A549 treated with Hydrocortisone at 1 μM for 4 hours (cell line): ENCODE measurements at places on chromosomes 11 and 22. TPM values are rescaled to one million over a fixed set of nuclear protein-coding genes. Genes with fewer than 3 reads are reported as not detected.

MRGPRF gene
- 0.06 to 0.10 TPM in 2 of 5 replicates, not detected in the others for total RNA-seq

DUSP18 gene
- total RNA-seq = 3.9 to 5.9 TPM (median 5.5 TPM) in 5 replicates

MED19 gene
- total RNA-seq = 24.9 to 35.2 TPM (median 29.8 TPM) in 5 replicates

GPHA2 gene
- not detected in 5 replicates for total RNA-seq

MUC6 gene
- not detected in 5 replicates for total RNA-seq

PRCP gene
- 47.2 to 59.4 TPM (median 49.3 TPM) in 5 replicates for total RNA-seq

FAM227A gene
- 0.63 to 1.0 TPM (median 0.97 TPM) in 5 replicates for total RNA-seq

IL10RA gene
- total RNA-seq = 0.05 to 0.13 TPM (median 0.10 TPM) in 4 of 5 replicates, not detected in the other

INPP5J gene
- 0.33 to 0.70 TPM (median 0.54 TPM) in 5 replicates for total RNA-seq

IGLL1 gene
- not detected in 5 replicates for total RNA-seq

ACER3 gene
- total RNA-seq = 13.7 to 21.0 TPM (median 17.3 TPM) in 5 replicates

OR51B4 gene
- total RNA-seq = not detected in 5 replicates

CNTF gene
- 0.92 to 1.5 TPM (median 1.3 TPM) in 5 replicates for total RNA-seq

NRGN gene
- total RNA-seq = 6.0 to 13.6 TPM (median 10.2 TPM) in 5 replicates

SLC2A11 gene
- total RNA-seq = 8.4 to 10.4 TPM (median 9.8 TPM) in 5 replicates

GDPD4 gene
- total RNA-seq = not detected in 5 replicates

BARX2 gene
- total RNA-seq = not detected in 5 replicates

RRM1 gene
- 72.4 to 103 TPM (median 81.8 TPM) in 5 replicates for total RNA-seq

DDX25 gene
- 0.09 TPM in 1 of 5 replicates, not detected in the others for total RNA-seq

CNTN5 gene
- not detected in 5 replicates for total RNA-seq

RASSF10 gene
- 0.90 to 1.2 TPM (median 1.2 TPM) in 5 replicates for total RNA-seq

ENTHD1 gene
- not detected in 5 replicates for total RNA-seq

MS4A1 gene
- total RNA-seq = not detected in 5 replicates

WBP2NL gene
- 0.08 to 0.24 TPM (median 0.10 TPM) in 4 of 5 replicates, not detected in the other for total RNA-seq

ACR gene
- 0.13 to 0.15 TPM in 2 of 5 replicates, not detected in the others for total RNA-seq

RFPL2 gene
- total RNA-seq = 0.09 to 0.24 TPM (median 0.16 TPM) in 5 replicates

OR51L1 gene
- not detected in 5 replicates for total RNA-seq
